H1 (cell line): ENCODE measurements at places on chromosomes 3 and 15. TPM values are rescaled to one million over a fixed set of nuclear protein-coding genes. Genes with fewer than 3 reads are reported as not detected.

The SLC15A2 gene
- total RNA-seq = 1.8 and 2.0 TPM in 2 replicates

The INAFM2 gene
- 35.1 and 38.2 TPM in 2 replicates for total RNA-seq

The DAZL gene
- 2.3 and 3.4 TPM in 2 replicates for total RNA-seq

The TNNC1 gene
- 5.8 and 9.5 TPM in 2 replicates for total RNA-seq

The ACP3 gene
- 1.2 and 2.4 TPM in 2 replicates for total RNA-seq

The ROBO2 gene
- total RNA-seq = 2.0 and 2.9 TPM in 2 replicates

The GOLGA6L7 gene
- not detected in 2 replicates for total RNA-seq

The SOX14 gene
- total RNA-seq = 0.21 and 0.50 TPM in 2 replicates

The DOCK3 gene
- total RNA-seq = 4.6 and 5.0 TPM in 2 replicates

The COLQ gene
- total RNA-seq = 0.99 and 1.9 TPM in 2 replicates

DNA sequence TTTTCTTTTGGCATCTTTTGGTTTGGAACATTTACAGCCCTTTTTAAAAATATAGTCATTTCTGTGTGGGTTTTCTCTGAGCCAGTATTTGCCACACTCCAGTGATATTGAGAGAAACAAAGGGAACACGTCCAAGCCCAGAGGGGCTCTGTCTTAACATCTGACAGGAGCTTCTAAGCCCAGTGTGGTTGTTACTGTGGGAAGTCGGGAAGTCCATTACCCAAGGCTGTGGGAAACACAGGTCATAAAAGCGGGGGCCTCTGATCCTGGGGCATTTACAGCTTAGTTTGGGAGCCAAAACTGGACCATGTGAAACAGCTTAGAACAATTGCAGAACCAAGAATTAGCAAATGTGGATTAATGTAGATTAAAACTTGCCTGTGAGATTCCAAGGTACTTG, 123.0 kb downstream of the PTPRG start:
- no peak for DNase-seq

- DNase-seq = no peak
These were observed 60.7 kb downstream of the IMPG2 start for GRCh38 chr3:101259485-101260341.

DNA sequence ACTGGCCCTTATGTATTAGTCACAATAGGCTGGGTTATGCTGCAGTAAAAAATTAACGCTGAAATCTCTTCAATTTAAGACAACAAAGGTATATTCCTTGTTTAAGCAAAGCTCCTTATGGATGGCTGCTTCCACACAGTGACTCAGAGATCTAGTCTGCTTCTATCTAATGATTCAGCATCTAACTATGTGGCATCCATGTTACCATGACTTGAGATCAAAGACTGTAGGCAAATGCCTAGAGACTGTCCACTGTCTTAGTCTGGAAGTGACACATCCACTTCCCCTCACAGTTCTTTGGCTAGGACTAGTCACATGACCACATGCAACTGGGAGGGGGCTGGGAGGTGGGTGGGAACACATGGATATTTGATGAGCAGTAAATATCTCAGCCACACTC, 61.3 kb upstream of the PSMD6 start:
- no peak for DNase-seq

GRCh38 chr15:80779658-80780415, 667 bp downstream of the CEMIP start:
- peak; percentile 74 for DNase-seq

DNA sequence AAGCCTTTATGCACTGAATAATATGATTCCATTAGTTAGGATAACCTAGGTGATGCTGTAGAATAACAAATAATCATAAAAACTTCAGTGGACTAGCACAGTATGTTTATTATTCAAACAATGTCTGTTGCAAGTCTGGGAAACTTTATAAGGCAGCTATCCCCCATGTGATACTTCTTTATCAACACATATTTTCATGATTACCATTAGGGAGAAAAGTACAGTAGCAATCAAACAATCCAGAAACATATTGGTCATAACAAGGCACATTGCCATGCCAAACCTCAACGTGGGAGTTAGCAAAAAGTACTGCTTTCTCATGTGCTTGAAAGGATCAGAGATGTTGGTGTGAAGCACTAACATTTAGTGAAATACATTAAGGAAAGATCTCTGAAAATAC, 35.5 kb downstream of the EOMES start:
- no peak for DNase-seq

- no peak for DNase-seq
These were observed 333.9 kb downstream of the TIGIT start for GRCh38 chr3:114627770-114628169.

GRCh38 chr3:139491027-139491700, 14.8 kb upstream of the RBP2 start:
- DNase-seq = peak; percentile 30

- DNase-seq = no peak
These were observed 75.3 kb upstream of the LEKR1 start for GRCh38 chr3:156750874-156751245.

DNA sequence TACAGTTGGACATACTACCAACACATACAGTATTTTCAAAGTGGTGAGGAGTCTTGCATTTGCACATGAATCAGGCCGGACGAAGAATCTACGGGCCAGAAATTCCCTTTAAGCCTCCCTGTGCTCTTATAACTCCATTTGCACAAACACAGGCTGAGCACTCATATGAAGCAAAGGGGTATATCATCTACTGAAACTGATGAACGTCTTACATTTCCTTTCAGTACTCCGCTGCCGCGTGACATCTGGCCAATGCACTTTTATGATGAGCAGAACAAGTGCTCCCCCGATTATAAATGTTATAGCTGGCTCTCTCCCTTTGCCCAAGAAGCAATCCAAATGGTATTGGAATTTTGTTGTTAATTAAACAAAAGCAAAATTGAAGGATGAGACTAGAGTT, 110.3 kb upstream of the ICE2 start:
- no peak for DNase-seq

GRCh38 chr15:76185716-76186115, 125.6 kb downstream of the ETFA start:
- DNase-seq = peak; percentile 54

DNA sequence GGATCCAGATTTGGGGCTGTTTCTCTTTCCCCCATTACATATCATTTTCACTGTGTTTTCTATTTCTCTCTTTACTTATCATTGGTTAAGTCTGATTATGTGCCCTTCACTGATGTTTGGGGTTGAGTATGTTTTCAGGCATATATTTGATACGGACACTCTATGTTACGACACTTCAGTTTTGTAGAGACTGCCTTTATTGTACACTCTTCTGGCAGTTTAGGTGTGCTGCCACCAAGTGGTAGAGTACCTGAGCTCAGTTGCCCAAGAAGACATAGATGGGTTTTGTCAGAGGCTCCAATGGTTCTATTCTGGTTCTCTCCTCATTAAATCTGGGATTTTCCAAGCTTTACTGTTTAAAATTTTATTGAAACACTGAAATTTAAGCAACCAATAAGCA, 255.0 kb upstream of the ROPN1 start:
- no peak for DNase-seq

DNA sequence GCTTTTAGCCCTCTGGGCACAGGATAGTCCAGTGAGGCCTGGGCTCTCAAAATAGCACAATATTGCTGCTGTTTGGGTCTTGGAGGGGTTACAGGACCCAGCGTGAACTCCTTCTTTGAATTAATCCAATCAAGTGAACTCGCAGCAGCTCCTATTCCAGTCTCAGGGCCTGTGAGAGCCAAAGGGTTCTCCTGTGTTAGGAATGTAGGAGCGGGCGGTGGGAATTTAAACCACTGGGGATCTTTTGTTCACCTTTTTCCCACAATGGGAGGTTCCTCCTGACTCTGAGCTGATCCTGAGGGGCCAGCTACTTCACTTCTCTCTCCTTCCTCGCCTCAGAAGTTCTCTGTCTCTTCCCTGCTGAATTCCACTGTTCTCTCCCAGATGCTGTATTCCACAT, 504.0 kb downstream of the UNC13C start:
- no peak for DNase-seq

DNA sequence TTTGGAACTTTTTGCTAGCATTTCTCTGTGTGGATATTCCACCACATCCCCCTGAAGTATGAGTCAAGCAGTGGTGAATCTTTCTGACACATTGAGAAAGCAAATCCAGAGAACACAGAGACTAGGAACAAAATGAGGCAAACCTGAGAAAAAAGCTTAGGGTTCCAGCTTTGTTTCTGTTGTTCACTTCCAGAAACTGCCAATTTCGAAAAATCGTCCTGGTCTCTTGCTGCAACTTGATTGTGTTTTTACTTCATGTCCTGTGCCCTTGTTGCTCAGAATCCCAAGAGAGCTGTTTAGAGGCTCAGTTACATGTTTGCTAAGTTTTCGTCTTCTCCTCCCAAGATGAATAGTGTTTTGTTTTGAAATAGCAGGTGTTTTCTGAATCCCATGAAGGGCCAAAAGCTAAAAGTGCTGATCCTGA, 13.7 kb downstream of the MAP2K1 start:
- no peak for DNase-seq

DNA sequence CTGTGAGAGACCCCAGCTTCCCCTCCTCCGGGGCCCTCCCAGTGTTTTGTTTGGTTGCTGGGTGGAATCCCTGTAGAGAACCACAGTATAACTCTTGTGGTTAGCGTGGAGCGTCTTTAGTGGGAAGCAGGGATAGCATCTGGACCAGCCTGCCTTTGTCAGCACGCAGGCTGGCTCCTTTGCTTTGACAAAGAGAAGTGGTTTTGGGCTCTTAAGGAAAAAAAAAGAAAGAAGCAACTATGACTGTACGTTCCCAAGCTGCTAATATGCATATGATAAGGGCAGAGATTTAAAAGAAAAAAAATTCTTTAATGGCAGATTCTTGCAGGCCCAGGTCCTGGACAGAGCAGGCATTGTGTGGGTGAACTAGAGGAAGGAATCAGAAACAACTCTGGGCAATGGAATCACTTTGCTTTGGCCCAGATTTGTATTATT, 340.8 kb upstream of the CTDSPL start:
- DNase-seq = no peak

DNA sequence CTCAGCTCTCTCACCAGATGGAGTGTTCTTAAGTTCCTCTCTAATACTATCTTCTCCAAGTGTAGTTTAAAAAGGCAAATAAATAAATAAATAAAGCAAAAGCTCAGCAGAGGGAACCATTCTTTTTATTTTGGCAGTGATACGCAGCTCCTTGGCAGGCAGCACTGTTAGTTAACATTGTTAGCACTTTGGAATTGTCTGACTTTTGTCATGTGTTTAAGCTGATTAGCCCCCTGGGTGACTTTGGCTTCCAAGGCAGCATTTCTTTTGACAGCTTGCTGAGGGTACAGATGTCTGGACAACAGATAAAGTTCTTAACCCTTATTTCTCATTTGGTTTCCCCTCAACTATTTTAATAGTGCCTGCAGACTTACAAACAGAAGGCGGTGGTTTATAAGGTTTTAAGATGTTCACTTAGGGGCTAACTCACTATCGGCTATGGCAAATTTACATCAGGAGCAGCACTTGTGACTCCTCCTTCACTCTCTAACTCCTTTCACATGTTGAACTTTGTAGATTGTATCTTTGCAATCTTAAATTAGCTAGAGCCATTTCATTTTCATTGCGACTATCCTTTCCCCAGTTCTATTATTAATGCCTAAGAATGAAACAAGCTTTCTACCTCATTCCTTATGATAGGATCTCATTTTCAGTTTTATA, 213.4 kb downstream of the ZBBX start:
- no peak for DNase-seq
